ENCODE measurements at places on chromosomes 5 and 9. TPM values are rescaled to one million over a fixed set of nuclear protein-coding genes. Genes with fewer than 3 reads are reported as not detected.

The SAXO1 gene
- total RNA-seq, result under 0.01 TPM

The ANKRD18B gene
- 0.75 TPM for total RNA-seq

The PRSS3 gene
- total RNA-seq, result not detected

The GOLM1 gene
- total RNA-seq, result 45.2 TPM

All from H4 (cell line).